Right lobe of liver (tissue), 6 donors: ENCODE measurements at places on chromosomes 2 and 18. TPM values are rescaled to one million over a fixed set of nuclear protein-coding genes. Genes with fewer than 3 reads are reported as not detected.

Gene TIMM21
- total RNA-seq, result 35.0 TPM

Gene EPAS1
- 232 TPM for total RNA-seq

Gene MYCN
- 0.32 TPM for total RNA-seq

Gene OTOF
- total RNA-seq, result not detected

- H3K27ac ChIP-seq, result no peak overlapping the region
- no peak overlapping the region for H3K4me3 ChIP-seq
- no peak for DNase-seq
- H3K36me3 ChIP-seq, result no peaks in the 10 kb centered on the region
Measured at GRCh38 chr2:136255127-136255526, 137.2 kb upstream of the CXCR4 start.

DNA sequence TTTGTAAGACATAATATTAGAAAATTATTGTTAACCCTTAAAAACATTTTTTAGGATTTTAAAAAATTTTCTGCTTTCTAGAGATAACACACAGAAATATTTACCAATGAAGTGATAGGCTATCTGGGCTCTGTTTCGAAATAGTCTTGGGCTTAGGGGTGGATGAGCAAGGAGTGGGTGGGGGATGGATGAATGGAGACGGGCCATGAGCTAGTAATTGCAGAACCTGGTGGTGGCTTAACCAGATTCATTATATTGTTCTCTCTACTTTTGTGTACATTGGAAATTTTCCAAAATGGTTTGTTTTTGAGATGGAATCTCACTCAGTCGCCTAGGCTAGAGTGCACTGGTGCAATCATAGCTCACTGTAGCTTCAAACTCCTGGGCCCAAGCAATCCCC is 89.6 kb downstream of the TCF7L1 start:
- no peak overlapping the region for H3K27ac ChIP-seq
- no peaks in the 10 kb centered on the region for H3K4me1 ChIP-seq
- H3K27me3 ChIP-seq, result no peaks in the 10 kb centered on the region
- DNase-seq, result no peak

- no peaks in the 10 kb centered on the region for H3K4me1 ChIP-seq
- H3K27me3 ChIP-seq, result no peaks in the 10 kb centered on the region
- no peak overlapping the region for H3K27ac ChIP-seq
- H3K36me3 ChIP-seq, result no peaks in the 10 kb centered on the region
- DNase-seq, result no peak
Measured at GRCh38 chr18:12282442-12283039, 25.5 kb upstream of the TUBB6 start.

- H3K27me3 ChIP-seq, result no peaks in the 10 kb centered on the region
- no peaks in the 10 kb centered on the region for H3K36me3 ChIP-seq
- H3K4me3 ChIP-seq, result no peak overlapping the region
- no peaks in the 10 kb centered on the region for H3K4me1 ChIP-seq
Measured at GRCh38 chr2:101559551-101559950, 84.6 kb upstream of the RFX8 start.

DNA sequence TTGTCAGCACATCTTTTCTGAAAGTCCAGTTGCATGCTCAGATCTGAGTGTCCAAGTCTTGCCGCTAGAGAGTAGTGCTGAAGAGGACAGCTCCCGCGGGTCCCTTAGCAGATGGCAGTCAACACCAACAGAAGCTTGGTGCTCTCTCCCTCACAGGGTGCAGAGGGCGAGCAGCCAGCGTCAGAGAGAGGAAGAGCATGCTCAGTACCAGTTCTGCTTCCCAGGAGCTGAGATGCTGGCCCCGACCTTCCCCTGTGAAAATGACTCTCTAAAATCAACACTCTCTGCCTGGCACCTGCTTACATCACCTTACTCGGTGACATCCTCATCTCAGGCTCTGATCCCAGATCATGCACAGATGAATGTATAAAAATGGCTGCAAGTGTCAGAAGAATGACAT is 86.0 kb upstream of the TWIST2 start:
- DNase-seq, result no peak
- H3K27ac ChIP-seq, result no peak overlapping the region
- H3K27me3 ChIP-seq, result no peaks in the 10 kb centered on the region

DNA sequence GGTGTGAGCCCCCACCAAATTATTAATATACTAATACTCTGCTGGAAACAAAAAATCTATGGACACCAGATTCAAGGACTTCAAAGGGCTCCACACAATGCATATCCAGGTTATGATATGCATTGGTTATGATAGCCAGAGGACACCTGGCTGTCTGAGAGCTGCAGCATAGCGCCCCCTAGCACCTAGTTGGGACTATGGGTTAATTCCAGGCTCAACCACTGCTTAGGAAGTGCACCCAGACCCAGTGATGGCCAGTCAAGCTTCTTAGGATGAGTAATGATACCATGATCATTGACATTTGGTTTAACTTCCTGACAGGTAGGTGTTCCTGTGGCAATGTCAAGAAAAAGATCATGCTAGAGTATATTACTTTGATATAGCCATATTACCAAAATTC is 3.8 kb upstream of the FRZB start:
- H3K4me1 ChIP-seq, result no peaks in the 10 kb centered on the region
- H3K27ac ChIP-seq, result no peak overlapping the region
- no peaks in the 10 kb centered on the region for H3K36me3 ChIP-seq
- H3K4me3 ChIP-seq, result no peak overlapping the region
- DNase-seq, result no peak

- no peak overlapping the region for H3K27ac ChIP-seq
- no peaks in the 10 kb centered on the region for H3K4me1 ChIP-seq
- H3K27me3 ChIP-seq, result no peaks in the 10 kb centered on the region
Measured at GRCh38 chr2:88697370-88698026, 6.0 kb downstream of the RPIA start.

- no peaks in the 10 kb centered on the region for H3K36me3 ChIP-seq
- no peak overlapping the region for H3K27ac ChIP-seq
- no peak overlapping the region for H3K4me3 ChIP-seq
- no peaks in the 10 kb centered on the region for H3K4me1 ChIP-seq
- no peaks in the 10 kb centered on the region for H3K27me3 ChIP-seq
- no peak for DNase-seq
Measured at GRCh38 chr2:166972002-166972401, 83.7 kb downstream of the XIRP2 start.

DNA sequence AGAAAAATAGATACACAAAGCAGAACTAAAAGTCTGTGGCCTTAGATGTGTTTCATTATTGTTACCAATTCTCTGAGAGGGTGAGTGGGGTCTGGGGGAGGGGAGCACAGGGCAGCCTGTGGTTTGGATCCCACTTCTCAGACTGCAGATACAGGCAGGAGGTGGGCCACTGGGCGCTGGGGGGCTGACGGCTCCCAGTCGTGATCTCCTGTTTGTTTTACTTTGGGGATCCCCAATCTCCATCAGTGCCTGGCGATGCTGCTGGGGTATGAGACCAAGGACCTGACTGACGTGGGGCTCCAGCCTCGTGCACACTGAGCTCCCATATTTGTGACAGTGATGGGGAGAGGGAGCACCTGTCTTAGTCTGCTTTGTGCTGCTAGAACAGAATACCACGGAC is 54.9 kb downstream of the EDAR start:
- H3K27ac ChIP-seq, result no peak overlapping the region
- no peaks in the 10 kb centered on the region for H3K27me3 ChIP-seq
- no peak overlapping the region for H3K4me3 ChIP-seq
- no peak for DNase-seq
- no peaks in the 10 kb centered on the region for H3K4me1 ChIP-seq

DNA sequence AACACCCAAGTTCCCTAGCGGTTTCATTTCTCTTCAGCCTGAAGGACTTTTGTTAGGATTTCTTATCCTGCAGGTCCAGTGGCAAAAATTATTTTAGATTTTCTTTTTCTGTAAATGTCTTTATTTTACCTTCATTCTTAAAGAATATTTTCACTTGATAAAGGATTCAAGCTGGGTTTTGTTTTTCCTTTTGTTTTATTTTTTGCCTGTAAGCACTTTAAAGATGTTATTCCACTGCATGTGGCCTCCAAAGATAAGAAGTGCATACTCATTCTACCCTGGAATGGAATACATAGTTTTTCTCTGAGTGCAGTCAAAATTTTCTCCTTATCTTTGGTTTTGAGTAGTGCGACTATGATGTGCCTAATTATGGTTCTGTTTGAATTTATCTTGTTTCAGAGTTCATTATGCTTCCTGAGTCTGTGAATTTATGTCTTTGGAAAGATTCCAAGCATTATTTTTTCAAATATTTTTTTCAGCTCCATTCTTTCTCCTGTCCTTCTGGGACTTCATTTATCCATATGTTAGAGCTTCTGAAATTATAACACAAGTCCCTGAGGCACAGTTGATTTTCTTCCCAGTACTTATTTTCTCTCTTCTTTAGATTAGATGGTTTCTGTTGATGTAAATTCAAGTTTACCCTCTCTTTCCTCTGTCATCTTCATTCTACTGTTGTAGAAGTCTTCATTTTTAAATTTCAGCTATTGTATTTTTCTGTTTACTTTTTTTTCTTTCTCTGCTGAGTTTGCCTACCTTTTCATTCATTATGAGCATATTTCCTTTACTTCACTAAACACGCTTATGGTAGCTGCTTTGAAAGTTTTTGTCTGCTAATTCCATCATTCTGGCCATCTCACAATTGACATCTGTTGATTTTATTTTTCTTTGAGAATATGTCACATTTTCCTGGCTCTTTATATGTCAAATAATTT is 69.6 kb downstream of the MAPRE2 start:
- H3K27me3 ChIP-seq, result no peaks in the 10 kb centered on the region
- no peak overlapping the region for H3K4me3 ChIP-seq
- H3K27ac ChIP-seq, result no peak overlapping the region
- no peak for DNase-seq
- no peaks in the 10 kb centered on the region for H3K36me3 ChIP-seq

DNA sequence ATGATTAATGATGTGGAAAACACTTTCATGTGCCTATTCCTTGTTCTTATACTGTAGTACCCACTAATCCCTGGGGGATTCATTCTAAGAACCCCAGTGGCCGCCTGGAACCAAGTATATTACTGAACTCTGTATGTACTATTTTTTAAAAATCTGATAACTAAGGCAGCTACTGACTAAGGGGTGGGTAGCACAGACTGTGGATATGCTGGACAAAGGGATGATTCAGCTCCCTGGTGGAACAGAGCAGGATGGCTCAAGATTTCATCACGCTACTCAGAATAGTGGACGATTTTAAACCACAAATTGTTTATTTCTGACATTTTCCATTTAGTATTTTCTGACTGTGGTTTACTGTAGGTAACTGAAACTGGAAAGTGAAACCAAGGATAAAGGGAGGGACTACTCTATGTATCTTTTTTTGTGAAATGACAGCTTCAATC is 41.8 kb upstream of the CDC42EP3 start:
- H3K36me3 ChIP-seq, result no peaks in the 10 kb centered on the region
- no peaks in the 10 kb centered on the region for H3K27me3 ChIP-seq
- H3K4me3 ChIP-seq, result no peak overlapping the region
- no peak overlapping the region for H3K27ac ChIP-seq
- no peak for DNase-seq
- H3K4me1 ChIP-seq, result no peaks in the 10 kb centered on the region

DNA sequence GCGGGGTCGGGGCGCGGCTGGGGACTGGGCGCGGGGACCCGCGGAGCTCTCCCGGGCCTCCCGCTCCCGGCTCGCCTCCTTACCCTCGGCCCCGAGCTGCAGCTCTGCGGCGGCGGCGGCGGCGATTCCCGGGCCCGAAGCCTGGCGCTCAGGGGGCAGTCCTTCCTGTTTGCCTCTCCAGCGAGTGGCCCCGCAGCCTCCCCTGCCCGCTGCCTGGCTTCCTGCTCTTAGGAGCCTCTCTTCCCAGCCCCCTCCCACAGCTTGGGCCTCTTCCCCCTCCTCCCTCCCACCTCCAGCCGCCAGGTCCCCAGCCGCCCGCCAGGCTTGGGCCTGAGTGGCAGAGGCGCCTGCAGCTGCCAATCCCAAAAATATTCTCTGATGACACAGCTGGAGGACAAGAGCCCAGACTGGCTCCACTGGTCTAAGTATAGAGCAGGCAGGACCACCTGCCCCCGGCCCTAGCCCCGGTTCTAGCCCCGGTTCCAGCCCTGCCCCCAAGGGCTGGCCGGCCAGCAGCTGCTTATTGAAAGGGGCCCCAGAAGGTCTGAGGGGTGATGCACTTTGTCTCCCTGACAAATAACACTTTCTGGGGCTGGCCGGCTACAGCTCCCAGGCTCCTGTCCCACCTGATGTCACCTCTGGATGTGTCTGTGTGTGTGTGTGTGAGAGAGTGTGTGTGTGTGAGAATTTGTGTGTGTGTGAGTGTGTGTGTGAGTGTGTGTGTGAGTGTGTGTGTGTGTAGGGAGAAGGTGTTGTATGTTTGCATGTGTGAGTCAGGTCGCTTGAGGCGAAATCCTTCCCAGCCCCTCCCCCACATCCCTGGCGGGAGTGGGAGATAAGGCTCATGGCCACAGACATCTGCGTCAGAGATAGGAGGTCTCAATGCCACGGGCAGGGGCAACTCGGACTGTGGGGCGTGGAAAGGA is at the start of gene OBSL1:
TSS of gene OBSL1 (minus strand) at position 229 of the 926 bp plus-strand sequence. CDS start 307 bp downstream, outside the sequence.
- DNase-seq, result peak; percentile 68
- peak within 1 kb of the TSS; percentile 60 for H3K4me3 ChIP-seq
- no peaks in the 10 kb centered on the region for H3K27me3 ChIP-seq
- no peaks in the 10 kb centered on the region for H3K4me1 ChIP-seq
- H3K36me3 ChIP-seq, result no peaks in the 10 kb centered on the region

GRCh38 chr2:241984271-241984655 is 114.7 kb downstream of the RTP5 start:
- no peaks in the 10 kb centered on the region for H3K4me1 ChIP-seq
- H3K36me3 ChIP-seq, result no peaks in the 10 kb centered on the region
- H3K27me3 ChIP-seq, result no peaks in the 10 kb centered on the region
- H3K4me3 ChIP-seq, result no peak overlapping the region
- H3K27ac ChIP-seq, result no peak overlapping the region

- no peak overlapping the region for H3K4me3 ChIP-seq
- no peaks in the 10 kb centered on the region for H3K27me3 ChIP-seq
- DNase-seq, result no peak
- H3K4me1 ChIP-seq, result no peaks in the 10 kb centered on the region
- H3K36me3 ChIP-seq, result no peaks in the 10 kb centered on the region
Measured at GRCh38 chr2:108079736-108080135, 93.4 kb downstream of the SLC5A7 start.

- no peaks in the 10 kb centered on the region for H3K27me3 ChIP-seq
- no peaks in the 10 kb centered on the region for H3K4me1 ChIP-seq
- no peak overlapping the region for H3K27ac ChIP-seq
- no peaks in the 10 kb centered on the region for H3K36me3 ChIP-seq
Measured at GRCh38 chr2:68861330-68861729, 9.9 kb downstream of the BMP10 start.

DNA sequence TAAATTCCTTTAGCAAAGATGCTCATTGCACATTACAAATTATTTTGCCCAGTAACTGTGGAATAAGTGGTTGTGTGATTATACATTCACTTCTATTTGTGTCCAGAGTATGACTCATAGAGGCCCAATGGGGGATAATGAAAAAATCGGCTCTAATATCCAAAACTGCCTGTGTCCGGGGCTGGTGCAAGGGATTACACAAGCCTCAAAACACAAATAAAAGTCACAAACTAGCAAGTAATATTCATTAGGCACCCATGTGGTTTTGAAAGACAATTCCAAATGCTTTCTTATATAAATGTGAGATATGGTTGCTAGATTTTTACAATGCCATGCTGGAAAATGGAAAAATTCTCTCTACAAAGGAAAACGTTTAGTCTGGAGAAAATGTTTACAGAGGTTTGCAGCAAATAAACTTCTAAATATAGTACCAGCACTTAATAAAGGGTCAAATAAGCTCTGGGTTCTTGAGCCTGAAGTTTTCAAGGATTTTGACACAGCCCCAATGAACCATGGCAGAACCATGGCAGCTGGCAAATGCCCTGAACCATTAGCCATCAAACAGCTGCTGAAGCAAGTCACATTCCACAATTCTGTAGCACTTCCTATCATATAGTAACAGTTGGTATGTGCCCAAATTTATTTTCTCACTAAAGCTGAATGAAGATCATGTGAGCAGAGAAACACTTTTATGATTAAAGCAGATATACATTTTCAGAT is 40.5 kb downstream of the IRS1 start:
- H3K27me3 ChIP-seq, result no peaks in the 10 kb centered on the region
- H3K4me1 ChIP-seq, result peaks cover 5% of the 10 kb centered on the region
- H3K4me3 ChIP-seq, result no peak overlapping the region
- no peak for DNase-seq
- peak overlapping the region; percentile 4 for H3K27ac ChIP-seq
